Right ventricle myocardium inferior (tissue), 1 donor: ENCODE measurements at places on chromosomes 13 and 19.

DNA sequence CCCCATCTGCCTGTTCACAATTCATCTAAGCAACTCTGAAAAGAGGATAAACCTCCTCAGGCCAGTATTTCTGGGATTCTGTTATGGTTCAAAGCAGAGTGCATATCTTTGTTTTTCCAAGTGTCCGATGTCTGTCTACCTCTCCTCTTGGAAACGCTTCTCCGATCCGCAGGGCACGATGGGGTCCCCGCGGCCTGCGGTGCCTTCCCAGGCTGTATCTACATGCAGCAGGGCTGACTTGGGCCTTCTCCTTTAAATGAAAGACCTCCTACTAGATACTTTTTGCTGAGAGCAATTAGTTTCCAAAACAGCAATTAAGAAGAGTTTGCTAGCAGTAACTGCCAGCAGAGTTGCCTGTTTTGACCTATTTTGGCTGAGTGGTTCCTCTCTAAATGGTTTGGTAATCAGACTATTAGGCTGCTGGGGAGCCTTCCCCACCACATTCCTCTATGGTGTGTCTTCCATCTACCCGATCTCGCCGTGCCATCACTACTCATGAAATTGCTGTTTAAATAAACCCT lies 23.5 kb downstream of the COL4A2 start:
- DNase-seq: no peak

GRCh38 chr13:113562085-113562749 lies 22.3 kb upstream of the TFDP1 start:
- peak; percentile 79 for DNase-seq

DNA sequence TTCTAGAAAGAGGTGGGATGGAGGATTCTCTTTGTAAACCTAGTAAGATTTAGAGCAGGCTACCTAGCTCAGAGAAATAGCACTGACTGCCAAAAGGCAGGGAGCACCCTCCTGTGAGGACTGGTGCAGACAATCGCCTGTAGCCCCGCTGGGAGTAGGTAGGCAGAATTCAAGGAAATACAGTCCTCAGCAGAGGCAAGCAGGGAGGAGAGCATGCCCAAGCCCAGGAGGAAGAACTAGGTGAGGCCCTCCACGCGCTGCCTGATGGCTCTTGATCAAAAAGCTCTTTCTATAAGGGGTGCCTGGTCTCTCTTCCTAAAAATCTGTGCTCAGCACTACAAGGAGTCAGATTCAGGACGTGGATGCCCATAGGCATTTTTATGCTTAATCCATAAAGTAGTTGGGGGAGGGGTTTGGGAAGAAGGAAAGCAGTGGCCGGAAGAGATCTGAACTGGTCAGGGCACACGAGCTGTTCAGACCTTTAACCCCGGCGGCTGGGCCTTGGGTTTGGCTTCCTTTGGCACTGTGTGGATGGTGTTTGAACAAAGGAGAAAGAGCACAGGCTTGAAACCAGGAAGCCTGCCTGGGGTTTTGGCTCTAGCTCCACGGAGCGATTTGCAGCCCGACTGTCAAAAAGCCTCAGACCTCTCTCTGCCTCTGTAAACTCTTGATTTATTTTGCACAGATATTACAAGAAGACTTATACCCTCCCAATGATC lies 320.6 kb downstream of the FOXO1 start:
- DNase-seq: peak; percentile 60

DNA sequence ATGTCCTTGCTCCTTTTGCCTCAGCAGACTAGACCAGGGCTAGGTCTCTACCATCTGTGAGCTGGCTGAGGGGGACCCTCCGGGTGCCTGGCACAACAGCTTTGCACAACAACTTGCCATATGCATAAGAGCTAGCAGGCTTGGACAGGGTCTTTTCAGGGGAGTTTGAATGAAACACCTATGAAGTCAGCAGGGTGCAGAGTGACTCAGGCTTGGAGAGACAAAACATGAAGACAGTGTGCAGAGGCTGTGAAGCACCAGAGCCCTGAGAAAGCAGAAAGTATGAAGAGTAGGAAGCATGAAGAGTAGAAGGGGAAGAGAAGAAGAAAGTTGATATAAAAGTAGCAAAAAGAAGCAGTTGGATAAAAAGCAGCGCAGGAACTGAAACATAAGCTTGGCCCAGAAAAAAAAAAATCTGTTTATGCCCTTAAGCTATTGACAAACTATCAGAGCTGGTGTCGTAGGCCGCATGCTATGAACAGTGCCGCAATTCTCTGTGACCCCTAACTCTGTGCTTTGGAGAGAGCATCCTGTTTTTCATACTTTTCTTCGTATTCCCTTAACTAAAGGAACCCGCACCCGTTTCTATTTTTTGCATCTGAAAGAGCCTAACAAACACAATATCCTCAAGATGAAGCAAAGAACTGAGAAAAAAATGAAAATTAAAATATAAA lies 52.7 kb upstream of the FAM216B start:
- DNase-seq: no peak

- no peak for DNase-seq
Observed at GRCh38 chr19:34712395-34713261, 21.4 kb upstream of the ZNF181 start.

- no peak for DNase-seq
Observed at GRCh38 chr19:3278749-3279148, 54.3 kb downstream of the CELF5 start.

GRCh38 chr19:18468517-18468916 lies 30.6 kb upstream of the ISYNA1 start:
- DNase-seq: no peak

DNA sequence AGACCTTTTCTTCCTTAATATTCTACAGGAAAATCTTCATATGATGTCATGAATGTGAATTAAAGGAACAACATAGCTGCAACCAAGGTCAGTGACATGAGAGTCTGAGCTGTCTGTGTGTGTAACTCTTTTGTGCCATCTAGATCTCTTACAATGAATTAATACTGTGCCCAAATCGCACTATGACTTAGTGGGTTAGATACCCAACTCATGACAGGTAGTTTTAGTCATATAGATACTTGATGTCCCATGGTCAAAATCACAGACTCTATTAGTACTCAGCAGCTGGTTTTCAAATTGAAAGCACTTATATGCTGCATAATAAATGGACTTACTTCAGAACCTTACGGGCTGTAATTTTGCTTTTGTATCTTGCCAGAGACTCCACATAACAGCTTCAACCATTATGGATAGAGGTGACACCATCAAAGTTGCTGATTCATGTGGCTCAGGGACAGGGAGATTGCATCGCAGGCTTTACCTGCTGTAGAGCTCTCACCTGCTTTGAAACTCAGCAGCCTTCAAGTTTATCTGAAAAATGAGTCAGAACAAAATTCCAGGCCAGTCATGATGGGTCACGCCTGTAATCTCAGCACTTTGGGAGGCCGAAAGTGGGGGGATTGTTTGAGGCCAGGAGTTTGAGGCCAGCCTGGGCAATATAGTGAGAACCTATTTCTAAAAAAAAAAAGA lies 12.3 kb upstream of the ZNF283 start:
- no peak for DNase-seq

GRCh38 chr13:20451397-20451796 lies 74.3 kb downstream of the CRYL1 start:
- DNase-seq: no peak

- DNase-seq: no peak
Observed at GRCh38 chr13:102117175-102117831, 284.5 kb downstream of the FGF14 start.

DNA sequence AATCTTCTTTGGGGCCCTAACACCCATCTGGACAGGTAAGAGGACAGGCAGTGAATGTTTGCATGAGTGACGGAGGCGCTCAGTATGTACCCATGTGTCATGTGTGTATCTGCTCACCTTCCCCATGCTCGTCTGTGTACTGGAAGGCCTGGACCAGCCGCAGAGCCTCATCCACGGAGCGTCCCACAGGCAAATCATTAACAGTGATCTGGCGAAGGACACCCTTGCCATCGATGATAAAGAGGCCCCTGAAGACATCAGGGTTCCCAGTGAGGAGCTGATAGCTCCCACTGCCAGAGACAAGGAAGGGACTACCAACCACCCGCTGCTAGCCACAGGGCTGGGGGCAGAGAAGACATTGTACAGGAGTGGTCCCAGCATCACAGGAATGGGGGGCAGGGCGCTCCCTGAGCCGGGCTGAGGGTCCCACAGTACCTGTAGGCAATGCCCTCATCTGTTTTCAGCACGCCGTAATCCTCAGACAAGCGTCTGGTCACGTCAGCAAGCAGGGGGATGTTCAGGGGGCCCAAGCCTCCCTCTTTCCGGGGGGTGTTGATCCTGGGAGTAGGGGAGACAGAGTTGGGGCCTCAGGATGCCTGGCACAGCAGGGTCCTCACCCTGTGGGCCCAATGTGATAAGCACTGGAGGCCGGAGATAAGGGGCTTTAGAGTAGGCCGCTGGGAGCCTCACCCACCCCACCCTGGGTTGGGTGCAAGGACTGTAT lies 1.7 kb downstream of the PRDX2 start:
- no peak for DNase-seq

GRCh38 chr13:26992951-26993719 lies 178.5 kb downstream of the USP12 start:
- DNase-seq: no peak
